Left hindlimb (tissue), 1 donor: ENCODE measurements at places on chromosomes 16 and 17.

DNA sequence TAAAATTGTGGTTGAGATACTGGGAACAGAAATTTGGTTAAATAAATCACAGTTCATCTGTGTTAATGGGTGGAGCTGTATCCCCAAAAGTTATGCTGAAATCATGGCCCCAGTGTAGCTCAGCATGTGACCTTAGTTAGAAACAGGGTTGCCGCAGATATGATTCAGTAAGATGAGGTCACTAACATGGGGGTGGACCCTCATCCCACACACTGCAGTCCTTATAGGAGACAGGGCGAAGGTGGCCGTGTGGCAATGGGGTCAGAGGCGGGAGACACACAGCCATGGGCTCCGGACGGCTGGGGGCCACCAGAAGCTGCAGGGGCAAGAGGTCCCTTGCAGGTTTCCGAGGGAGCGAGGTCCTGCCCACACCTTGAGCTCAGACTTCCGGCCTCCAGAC, 10.7 kb downstream of the GALNS start:
- DNase-seq = no peak

GRCh38 chr17:37086334-37086733, 137.6 kb downstream of the AATF start:
- DNase-seq = no peak

DNA sequence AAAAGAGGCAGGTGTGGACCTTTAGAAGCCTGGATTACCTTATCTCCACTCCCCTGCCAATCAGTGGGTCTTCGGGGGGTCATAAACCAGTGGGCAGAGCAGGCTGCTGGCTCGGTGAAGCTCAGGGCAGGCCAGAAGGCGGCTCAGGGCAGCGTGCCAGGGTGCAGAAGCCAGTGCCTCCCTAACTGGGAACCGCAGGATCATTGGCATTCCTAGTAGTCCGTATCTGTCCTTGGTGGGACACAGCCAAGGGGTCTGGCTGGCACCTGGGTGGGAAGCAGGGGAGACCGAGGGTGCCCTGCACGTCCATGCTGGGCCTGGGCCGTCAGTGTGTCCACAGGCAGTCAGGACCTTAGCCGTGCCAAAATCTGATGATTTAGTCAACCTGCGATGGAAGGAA, 76.8 kb downstream of the SEC14L1 start:
- DNase-seq = no peak

- no peak for DNase-seq
Observed at GRCh38 chr16:21617607-21618006, 18.2 kb downstream of the METTL9 start.

DNA sequence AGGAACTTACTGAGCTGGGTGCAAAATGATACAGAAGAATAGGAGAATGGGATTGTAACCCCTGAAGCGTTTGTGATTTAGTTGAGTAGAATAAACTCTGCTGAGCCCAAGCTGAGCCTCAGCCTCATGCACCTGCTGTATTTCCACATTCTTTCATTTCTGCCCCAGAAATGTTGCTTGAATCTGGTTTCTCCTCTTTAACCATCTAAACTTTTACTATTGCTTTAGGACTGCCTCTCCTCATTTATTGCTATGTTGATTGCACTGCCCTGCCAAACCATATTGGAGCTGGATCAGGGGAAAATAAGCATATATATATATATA, 64.8 kb downstream of the PITPNC1 start:
- DNase-seq = no peak
